ENCODE measurements at places on chromosomes 11 and 22. TPM values are rescaled to one million over a fixed set of nuclear protein-coding genes. Genes with fewer than 3 reads are reported as not detected.

GRCh38 chr22:27541836-27542235 lies 259.7 kb downstream of the MN1 start:
- no peak for DNase-seq

GRCh38 chr11:20363500-20364340 lies at the start of gene HTATIP2:
HTATIP2 (plus strand) TSS chr11:20363714; CDS start chr11:20364238, 524 bp downstream.
- DNase-seq, result peak; percentile 77

DNA sequence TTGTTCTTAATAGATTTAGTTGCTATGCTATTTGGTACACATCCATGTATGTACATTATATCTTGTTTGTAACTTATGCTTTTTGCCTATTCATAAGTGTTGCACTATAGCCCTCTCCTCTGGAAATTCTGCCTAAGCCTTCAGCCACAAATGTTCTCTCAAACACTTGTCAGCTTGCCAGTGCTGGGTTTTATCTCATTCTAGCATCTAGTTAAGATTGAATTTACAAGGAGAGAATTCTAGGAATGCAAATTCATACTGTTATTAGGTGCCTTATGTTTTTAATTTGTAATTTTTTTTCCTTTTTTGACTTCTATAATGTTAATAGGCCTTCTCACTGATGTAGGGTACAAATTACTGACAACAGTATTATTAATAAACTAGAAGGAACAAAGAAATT lies 14.6 kb upstream of the CTSC start:
- DNase-seq, result no peak

DNA sequence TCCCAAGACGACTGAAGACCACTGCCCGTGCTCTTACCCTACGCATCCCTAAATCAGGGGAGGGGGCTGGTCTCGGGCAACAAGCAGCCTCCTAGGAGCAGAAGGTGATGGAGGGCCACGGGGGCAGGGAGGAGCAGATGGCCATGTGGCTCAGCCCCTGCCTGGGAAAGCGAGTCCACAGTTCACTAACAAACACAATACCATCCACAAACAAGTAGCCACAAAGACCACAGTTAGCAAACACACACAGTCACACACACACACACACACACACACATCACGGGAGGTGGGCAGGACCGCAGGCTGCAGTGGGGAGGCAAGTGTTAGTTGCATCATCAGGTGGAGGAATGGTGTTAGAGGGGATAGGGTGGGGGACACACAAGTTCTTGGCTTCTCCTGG lies 13.2 kb upstream of the FXYD2 start:
- DNase-seq, result peak; percentile 10

- DNase-seq, result no peak
Observed at GRCh38 chr11:80155412-80156017, 714.7 kb upstream of the TENM4 start.

DNA sequence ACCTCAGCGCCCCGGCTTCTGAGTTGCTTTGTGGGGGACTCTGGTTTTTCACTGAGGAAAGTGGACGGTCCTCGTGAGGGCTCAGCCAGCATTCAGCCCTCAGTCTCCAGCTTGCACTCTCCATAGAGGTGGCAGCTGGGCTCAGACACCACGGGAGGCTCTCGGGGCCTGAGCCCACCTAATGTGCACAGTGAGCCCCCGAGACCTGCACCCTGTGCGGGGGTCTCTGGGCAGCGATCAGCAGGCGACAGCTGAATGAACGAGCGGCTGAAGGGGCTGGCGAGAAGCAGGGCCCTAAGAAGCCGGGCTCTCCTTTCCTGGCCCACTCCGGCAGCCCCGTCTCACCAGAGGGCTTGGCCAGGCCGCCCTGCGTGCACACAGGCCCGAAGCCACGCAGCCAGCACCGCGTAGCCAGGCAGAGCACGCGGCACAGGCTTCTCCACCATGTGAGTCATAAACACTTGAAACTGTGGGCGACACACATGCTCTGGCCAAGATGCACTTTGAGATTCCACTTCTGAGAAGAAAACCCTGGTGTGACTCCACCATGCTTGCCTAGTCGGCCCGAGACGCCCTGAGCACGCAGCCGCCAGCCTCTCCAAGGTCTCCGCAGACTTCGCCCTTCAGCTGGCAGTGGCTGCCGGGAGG lies 28.0 kb downstream of the TOLLIP start:
- DNase-seq, result no peak

KRTAP5-1 gene
- polyA plus RNA-seq, result not detected

GRCh38 chr11:65110354-65110861 lies 1.3 kb upstream of the TM7SF2 start:
- peak; percentile 91 for DNase-seq

GRK3 gene
- 9.4 TPM for polyA plus RNA-seq

SAA2 gene
- polyA plus RNA-seq, result 0.10 TPM

CD3G gene
- polyA plus RNA-seq, result 0.17 TPM

DNA sequence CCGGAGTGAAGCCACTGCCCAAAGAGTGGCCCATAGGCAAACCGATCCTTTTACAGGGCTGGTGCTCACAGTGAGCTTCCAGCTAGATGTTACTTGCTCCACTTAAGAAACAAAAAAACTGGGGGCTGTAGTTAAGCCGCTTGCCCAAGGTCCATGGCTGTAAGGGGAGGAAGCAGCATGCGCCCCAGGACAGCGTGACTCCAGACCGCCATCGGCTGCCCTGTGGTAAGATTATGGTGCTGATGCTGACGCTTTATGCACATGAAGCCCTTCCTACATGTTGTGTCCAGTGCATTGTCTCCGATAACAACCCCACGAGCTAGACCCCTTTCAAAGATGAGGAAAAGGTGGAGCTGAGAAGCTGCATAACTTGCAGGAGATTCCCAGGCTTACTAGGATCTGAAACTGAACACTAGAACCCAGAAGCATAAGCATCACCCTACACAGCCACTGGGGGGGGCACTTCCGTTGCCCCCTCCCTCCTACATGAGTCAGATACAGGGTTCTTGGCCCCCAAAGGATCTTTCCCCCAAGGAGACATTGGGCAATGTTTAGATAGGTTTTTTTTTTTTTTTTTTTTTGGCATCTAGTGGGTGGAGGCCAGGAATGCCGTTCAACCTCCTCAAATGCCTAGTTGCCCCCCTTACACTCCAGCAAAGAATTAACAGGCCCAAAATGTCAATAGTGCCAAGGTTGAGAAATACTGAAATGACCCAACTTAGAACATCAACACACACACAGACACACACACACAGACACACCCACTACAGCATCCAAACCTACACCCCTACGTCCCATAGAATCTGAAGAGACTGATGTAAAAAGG lies 53.9 kb downstream of the MN1 start:
- no peak for DNase-seq

- no peak for DNase-seq
Observed at GRCh38 chr11:3916962-3917361, 61.5 kb downstream of the STIM1 start.

GRCh38 chr11:89275966-89276365 lies 98.3 kb downstream of the TYR start:
- DNase-seq, result no peak

DNA sequence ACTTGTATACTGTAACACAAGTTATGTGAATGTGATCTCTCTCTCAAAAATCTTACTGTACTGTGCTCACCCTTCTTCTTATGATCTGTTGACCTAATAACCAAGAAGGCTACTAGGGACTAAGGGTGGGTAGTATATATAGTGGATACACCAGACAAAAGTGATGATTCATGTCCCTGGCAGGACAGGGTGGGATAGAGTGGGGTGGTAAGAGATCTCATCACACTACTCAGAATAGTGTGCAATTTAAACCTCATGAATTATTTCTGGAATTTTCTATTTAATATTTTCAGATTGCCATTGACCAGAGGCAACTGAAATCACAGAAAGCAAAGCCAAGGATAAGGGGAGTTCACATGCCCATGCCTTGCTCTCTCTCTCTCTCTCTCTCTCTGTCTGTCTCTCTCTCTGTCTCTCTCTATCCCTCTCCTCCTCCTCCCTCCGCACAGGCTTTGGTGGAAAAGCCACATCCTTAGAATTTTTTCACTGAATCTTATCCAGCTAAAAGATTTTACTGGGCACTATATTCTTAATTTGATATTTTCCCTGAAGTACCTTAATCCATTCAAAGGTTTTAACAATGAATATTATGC lies 12.0 kb upstream of the STK33 start:
- DNase-seq, result no peak

- no peak for DNase-seq
Observed at GRCh38 chr11:12461516-12461915, 84.1 kb downstream of the PARVA start.

GRCh38 chr11:61082931-61083531 lies 19.3 kb upstream of the CD5 start:
- no peak for DNase-seq

DNA sequence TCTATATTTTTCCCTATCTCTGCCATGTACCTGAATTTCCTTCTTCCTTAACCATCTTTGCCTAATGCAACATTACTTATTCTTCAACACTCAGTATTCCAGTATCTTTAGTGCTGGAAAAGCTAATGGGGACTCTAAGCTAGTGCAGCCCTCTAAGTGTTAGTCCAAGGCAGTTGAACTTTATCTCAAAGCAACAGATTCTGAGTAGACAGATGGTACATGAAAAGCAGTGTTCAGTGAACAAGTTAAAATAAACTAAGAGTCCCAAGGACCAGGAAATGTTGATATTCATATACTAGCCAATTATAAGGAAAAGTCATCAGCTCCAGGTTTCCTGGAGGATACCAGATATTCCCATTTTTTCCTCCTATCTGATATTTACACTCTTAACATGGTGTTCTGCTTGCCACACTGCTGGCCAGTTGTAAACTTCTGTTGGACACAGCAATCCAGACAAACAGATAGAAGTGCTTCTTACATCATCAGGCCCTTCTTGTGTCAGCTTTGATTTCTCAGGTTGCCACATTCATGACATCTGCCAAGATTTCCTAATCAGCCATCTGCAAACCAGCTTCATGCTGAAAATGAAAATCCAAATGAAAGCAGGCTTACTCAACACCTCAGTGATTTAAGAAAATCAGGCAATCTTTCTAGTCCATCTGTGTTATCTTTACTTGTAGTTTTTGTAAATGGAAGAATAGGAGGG lies 255.9 kb upstream of the POU2AF2 start:
- no peak for DNase-seq

C11orf91 gene
- polyA plus RNA-seq, result not detected

MYRF gene
- 6.7 TPM for polyA plus RNA-seq

DNA sequence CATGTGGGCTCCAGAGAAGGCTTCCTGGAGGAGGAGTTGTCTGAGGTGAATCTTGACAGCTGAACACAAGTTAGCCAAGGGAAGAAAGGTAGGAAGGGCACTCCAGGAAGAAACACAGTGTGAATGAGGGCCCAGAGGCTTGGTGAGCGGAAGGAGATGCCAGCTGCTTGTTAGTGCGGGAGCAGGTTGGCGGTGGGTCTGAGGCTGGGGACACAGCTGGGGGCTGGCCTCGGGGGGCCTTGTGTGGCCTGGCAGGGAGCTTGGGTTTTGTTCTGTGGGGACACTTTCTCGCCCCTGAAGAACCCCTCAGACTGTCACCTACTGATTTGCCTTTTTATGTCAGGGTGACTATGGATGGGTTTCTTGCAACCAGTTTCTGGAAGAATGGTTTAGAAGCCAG lies 160.0 kb downstream of the ST3GAL4 start:
- no peak for DNase-seq

SLC5A4 gene
- 1.2 TPM for polyA plus RNA-seq

GRCh38 chr11:69136471-69136870 lies 19.3 kb upstream of the SMIM38 start:
- no peak for DNase-seq

MRGPRX1 gene
- polyA plus RNA-seq, result not detected

- no peak for DNase-seq
Observed at GRCh38 chr11:2549080-2549479, 104.3 kb downstream of the KCNQ1 start.

OR51T1 gene
- polyA plus RNA-seq, result not detected

GRCh38 chr11:67345247-67345919 lies 8.0 kb downstream of the POLD4 start:
- no peak for DNase-seq

GRCh38 chr11:101003468-101003867 lies 126.1 kb downstream of the PGR start:
- DNase-seq, result no peak

- DNase-seq, result no peak
Observed at GRCh38 chr11:71352226-71352625, 96.0 kb downstream of the DHCR7 start.

DNA sequence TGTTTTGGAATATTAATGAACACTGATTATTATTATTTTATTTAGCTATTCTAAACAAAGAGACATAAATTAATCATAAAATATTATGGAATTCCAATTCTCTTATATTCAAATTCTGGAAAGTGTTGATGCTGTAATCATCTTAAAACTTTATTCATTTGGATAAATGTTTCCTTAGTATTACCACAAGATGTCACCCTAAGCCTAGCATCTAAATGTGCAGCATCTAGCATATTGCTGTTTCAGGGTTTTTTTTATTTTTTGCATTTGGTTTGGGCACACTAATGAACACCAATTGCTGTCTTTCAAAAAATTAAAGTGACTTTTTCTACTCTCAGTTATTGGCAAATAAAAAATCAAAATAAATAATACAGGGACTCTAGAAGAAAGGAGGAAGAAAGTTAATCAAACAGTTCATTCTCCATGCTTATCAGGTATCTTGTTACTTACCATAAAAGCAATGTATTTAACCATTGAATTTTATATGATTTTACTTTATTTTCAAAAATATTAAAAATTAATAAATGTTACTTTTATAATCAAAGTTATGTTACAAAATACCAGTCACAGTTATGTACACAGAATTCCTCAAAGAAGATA lies 31.8 kb downstream of the DLG2 start:
- no peak for DNase-seq

DNA sequence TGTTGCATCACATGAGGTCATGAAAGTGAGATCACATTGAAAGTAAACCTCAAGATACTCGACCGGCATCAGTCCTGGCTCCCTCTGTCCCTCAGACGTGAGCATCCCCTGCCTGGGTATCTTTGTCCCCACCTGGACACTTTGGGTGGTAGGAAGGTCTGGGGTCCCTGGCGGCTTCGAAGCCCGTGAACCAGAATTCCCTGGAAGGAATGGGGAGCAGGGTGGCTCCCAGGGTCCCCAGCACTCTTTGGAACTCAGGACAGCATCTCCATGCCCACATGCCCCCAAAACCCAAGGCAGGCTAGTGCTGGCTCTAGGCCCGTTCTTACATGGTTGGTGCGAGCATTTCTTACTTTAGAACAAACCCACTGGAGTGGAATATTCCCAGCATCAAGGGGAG lies 7.5 kb downstream of the DERL3 start:
- peak; percentile 27 for DNase-seq

DNA sequence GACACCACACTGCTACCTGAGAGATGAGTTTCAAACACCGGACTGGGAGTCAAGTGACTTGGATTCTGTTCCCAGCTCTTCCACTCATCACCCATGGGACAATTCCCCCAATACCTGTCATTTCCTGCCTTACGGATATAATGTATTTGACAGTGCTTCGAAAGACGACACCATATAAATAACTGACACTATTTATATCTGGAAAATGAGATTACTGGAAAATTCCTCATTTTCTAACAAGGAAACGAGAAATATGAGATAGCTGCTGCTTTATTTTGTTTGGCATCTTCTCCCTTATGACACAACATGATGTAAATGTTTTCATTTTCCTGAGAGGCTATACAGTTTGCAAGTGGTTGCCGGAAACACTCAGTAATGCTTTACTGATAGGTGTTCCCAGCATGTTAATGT lies 8.6 kb downstream of the HSCB start:
- DNase-seq, result no peak

SMIM35 gene
- 0.08 TPM for polyA plus RNA-seq

GRCh38 chr11:118353084-118353710 lies 6.2 kb upstream of the UBE4A start:
- DNase-seq, result no peak

- no peak for DNase-seq
Observed at GRCh38 chr11:106497321-106497720, 419.9 kb downstream of the AASDHPPT start.

- DNase-seq, result no peak
Observed at GRCh38 chr22:22201185-22201929, 43.2 kb upstream of the VPREB1 start.

- no peak for DNase-seq
Observed at GRCh38 chr11:93622043-93622442, 39.4 kb upstream of the CEP295 start.
